ENCODE measurements at places on chromosomes 1 and 21.
A peak's percentile ranks its signal among the peaks of the same experiment; 100 is the strongest.

GRCh38 chr21:24290151-24290833, 1317.0 kb downstream of the MRPL39 start:
- DNase-seq = no peak

GRCh38 chr1:183914276-183914675, 109.4 kb downstream of the RGL1 start:
- no peak for DNase-seq

DNA sequence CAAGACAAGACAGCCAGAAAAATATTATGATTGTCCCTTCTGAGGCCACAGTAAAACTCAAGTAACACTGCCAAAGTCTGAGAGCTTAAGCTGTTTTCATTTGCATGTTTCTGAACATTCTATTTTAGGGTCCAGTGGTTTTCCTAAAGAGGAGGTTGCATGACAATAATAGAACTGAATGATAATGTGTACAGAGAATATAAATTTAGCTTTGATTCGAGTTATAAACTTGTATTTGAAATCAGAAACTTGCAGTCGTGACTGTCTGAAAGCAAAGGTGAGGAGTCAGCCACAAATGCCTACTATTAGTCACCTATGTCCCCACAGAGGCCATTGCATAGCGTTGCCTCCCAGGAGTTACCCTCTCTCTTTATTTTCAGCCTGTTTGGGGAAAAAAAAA, 363.1 kb upstream of the ADGRL2 start:
- no peak for DNase-seq

GRCh38 chr1:113714606-113715269, 44.5 kb downstream of the PHTF1 start:
- no peak for DNase-seq

GRCh38 chr1:3981261-3981660, 81.2 kb upstream of the C1orf174 start:
- DNase-seq = no peak

- no peak for DNase-seq
Measured at GRCh38 chr1:2494323-2494693, 18.2 kb downstream of the PLCH2 start.

GRCh38 chr1:29824511-29825273, 588.4 kb downstream of the PTPRU start:
- no peak for DNase-seq

DNA sequence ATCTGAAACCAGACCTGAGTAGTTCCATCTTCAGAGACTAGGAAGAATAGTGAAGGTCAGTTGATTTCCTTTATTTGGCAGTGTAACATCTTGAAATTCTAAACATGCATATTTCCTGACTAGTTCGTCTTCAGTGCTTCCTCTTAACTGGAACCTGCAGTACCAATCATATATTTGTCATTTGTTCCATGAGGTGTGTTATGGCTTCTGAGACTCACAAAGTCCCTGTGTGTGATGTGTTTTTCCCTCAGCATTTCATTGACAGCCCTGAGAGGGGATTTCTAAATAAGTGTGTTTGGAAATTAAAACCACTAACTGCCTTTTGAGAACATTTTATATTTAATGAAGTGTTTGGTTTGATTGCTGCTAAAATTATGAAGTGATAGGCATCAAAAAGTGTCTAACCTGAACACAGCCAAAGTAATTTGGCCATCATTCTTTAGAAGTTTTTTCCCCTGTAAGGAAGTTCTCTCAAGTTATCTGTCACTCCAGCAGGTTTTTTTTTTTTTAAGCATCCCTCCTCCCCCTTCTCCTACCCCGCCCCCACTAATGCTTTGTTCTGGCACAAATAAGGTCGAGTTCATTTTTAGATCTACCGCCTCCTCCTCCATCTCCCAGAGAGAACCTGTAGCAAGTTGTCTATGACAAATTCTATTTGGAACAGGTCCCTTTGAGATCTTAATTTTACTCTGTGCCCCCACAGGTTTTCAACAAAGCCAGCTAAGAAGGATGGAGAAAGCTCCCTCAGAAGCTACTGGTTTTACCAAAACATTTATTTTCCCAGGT, 61.4 kb downstream of the TMEM200B start:
- DNase-seq = no peak

- no peak for DNase-seq
Measured at GRCh38 chr1:228544921-228545591, 57.9 kb downstream of the RNF187 start.

GRCh38 chr1:202862679-202863560, 26.0 kb downstream of the RABIF start:
- no peak for DNase-seq

DNA sequence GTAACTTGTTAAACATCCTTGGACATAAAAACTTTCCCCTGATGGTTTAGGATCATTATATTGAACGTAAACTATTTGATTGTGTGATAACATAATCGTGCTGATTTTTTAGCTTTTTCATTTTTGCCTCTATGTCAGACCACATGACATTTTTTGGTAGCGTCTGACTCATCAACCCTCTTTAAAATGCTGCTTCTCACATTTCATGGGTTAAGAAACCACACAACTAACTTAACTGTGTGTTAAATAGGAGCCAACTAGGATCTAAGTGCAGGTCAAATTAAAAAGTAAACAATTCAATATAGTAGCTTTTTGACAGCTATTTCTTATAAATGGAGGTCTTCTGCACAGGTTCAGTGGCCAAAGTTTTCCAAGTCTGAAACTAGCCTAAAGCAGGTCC, 9.8 kb downstream of the BTG3 start:
- no peak for DNase-seq

GRCh38 chr1:60904099-60904851, 178.1 kb upstream of the NFIA start:
- DNase-seq = peak; percentile 97

DNA sequence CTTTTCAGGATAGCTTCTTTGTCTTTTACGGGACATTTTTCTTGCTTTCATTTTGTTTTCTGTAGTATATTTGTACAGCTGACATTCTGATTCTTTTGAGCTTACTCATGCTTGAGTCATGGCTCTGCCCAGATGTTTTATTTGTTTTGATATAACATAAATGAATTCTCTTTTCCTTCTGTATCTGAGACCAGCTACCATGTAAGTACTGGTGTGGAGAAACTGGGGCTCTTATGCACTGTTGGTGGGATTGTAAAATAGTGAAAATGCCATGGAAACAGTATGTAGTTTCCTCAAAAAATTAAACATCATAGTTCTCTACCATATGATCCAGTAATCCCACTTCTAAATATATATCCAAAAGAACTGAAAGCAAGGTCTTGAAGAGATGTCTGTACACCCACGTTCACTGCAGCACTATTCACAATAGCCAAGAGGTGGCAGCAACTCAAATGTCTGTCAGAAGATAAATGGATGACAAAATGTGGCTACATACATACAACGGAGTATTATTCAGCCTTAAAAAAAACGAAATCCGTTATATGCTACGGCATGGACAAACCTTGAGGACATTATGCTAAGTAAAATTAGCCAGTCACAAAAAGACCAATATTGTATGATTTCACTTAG, 61.4 kb downstream of the EIF2B3 start:
- peak; percentile 18 for DNase-seq

GRCh38 chr1:18077657-18078215, 29.9 kb upstream of the IGSF21 start:
- no peak for DNase-seq

DNA sequence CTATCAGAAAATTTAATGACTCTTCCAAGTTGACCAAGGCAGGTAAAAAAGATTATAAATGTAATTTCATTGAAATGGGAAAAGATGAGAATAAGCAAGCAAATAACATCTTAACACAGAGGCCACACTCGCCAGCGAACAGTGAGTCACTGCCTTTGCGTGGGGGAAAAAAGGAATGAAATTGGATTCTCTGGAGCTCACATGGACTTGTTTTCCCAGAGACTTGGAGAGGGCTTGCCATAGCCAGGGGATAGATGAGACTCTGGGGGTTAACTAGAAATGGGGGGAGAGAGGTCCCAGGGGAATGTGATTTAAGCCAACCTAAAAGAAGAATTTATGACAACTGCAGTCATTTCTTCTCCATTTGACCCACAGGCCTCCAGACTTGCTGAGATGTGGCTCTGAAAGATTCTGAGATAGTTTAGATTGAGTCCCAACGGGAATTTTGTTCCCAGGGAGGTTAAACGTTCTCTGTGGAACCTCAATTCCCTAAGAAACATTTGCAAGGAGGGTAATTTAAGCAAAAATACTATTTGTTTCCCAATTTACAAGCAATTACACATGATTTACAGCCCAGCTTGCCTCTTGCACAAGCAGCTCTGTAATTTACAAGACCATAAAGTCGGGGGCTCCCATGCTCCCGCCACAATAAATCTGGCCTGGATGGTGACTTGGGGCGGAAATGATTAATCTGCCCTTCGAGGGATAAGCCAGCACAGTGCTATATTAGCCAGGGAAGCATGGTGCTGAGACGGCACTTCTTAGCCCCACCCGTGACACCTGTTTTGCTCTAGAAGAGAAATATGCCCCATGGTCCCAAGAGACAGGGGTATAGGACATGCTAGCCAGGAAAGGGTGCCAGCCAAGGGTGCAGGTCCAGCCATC, 68.8 kb downstream of the GRIK3 start:
- no peak for DNase-seq

GRCh38 chr21:33202464-33203363, 27.0 kb upstream of the IFNAR2 start:
- no peak for DNase-seq

DNA sequence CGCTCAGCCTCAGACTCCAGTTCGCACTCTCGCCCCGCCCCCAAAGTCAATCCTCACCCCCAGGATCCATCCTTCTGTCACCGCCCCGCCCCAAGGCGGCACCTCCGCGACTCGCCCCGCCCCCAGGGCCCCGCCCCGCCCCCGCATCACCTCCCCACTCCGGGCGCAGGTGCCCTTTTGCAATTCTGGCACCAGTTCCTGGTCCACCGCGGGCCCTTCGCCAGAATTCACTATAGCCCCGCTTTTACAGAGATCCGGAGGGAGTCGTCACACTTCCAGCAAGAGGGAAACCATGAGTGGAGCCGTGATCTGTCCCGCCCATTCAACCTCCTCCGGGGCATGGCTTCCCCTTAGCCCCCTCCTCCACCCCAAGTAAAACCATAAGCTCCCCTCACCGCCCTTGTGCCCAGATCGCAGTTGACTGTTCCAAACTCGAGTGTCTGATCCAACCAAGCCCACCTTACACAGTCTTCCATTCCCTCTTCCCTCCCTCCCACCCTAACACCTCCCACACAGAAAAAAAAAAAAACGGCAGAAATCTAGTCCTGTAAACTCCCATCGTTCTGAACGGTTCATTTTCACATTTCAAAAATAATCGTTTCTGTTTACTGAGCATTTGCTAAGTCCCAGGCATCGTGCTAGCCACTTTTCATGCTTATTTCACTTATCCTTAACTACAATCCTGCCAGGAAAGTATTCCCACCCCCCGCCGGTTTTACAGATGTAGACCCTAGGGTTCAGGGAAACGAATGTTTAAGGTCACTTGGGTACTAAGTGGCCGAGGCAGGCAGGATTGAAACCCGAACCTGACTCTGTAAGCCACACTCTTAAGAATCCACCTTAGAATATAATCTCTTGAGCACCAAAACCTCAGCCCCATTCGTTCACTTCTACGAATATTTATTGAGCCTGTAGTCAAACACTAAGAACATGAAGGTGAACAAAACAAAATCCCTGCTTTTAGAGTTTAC, 1.3 kb upstream of the DNAJC16 start:
- no peak for DNase-seq

DNA sequence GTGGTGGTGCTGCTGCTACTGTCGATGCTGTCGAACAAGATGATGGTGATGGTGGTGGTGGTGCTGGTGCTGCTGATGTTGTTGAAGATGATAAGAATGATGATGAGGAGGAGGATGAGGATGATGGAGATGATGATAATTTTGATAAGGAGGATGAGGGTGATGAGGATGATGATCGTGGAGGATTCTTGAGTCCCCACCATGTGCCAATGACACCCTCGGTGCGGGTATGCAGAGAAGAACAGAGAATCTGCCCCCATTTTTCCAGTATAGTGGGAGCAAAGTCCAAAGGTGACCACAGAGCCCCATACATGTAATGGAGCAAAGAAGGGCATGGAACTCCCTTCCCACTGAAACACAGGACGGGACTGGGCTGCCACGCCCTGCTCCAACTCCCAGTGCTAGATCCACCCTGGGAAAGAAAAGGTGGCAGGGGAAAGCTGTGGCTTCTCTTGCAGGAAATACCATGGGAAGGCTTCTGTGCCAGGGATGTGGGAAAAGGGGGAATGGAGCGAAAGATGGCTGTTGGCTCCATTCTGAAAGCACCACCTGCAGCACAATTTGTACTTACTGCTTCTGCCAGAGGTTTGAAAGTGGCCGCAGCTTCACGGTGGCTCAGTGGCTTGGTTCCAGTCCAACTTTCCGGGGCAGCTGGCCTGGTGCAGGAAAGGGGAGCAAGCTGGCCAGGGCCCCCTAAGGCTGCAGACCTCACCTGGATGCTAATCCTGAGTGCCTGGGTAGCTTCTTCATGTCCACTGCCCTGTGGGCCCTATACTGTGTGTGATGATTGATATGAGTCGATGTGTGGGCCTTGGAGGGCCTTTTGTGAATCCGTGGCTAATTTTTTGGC, 387.2 kb upstream of the VAMP3 start:
- no peak for DNase-seq

- no peak for DNase-seq
Measured at GRCh38 chr1:159944623-159945455, 574 bp downstream of the IGSF9 start.

DNA sequence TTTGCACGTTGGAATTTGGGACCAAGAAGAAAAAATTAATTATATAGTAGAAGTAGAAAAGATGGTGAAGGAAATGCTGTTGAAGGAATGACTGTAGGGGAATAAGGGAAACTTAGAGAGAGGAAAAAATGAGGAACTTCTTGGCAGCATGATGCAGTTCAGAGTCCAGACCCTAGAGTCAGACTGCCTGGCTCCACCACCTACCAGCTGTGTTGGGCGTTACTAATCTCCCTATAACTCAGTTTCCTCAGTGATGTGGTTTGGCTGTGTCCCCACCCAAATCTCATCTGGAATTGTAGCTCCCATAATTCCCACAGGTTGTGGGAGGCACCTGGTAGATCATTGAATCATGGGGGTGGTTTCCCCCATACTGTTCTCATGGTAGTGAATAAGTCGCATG, 1.3 kb upstream of the SELP start:
- no peak for DNase-seq

DNA sequence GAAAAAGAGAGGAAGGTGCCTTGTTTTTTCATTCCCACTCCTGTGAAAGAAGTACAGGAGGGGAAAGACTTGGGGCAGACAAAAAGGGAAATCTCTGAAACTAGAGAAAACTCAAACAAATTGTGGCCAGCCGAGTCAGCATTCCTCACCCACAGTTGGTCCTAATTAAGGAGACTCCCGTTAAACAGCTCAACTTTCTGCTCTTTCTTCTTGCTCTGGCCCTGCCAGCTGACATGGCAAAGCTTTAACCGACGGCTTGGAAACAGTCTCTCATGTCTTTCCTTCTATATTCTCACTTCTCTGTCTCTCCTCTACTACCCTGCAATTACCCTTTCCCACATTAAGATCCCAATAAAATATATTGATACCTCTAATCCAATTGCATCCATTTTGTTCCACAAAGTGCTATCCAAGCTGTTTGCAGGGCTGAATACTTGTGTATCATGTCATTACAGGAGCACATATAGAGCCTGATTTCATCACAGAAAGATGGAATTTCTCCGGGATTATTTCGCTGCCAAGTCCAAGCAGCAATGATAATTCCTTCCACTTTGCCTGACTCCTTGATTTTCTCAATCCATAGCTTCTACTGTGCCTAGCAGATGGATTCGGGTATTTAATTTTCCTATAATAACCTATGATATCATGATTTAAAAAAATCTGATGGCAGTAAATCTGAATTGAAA, 65.4 kb upstream of the IPO9 start:
- peak; percentile 62 for DNase-seq

- DNase-seq = no peak
Measured at GRCh38 chr1:28436211-28436769, 66.8 kb downstream of the PHACTR4 start.

GRCh38 chr1:168430321-168430720, 113.5 kb downstream of the XCL2 start:
- no peak for DNase-seq
